ENCODE measurements at places on chromosomes 3 and 15.

- DNase-seq, result no peak
Observed at GRCh38 chr3:140995881-140996280, 54.2 kb downstream of the SLC25A36 start.

GRCh38 chr3:169667166-169668071 lies 3.9 kb upstream of the MECOM start:
- DNase-seq, result no peak

GRCh38 chr3:195468391-195468776 lies 25.6 kb upstream of the ACAP2 start:
- no peak for DNase-seq

DNA sequence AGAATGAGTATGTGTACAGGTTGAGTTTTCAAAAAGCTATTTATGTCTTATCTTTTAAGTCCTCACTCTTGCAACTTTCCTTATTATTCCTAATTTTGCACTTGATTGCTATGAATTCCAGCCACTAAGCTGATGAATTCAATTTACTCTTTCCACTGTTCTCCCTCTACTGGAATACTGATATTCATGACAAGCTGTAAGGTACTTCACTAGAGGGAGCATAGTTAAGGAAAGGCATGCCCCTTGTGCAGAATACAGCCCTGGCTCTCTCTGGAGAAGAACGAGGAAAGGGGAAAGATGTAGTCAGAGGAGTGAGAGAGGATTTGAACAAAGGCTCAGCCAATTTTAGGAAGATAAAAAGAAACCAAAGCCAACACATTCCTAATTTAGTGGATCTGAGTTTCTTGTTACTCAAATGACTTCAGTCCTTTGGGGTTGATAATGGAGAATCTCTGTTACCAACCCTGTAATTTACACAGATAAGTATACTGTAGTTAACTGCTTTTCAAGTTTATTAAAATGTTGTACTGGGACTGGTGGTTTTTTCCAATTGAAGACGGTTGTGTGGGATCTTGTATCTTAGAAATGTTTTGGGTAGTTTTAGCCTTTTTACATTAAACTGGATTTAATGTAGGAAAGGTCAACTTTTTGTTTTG lies 4.0 kb downstream of the SCAANT1 start:
- no peak for DNase-seq

DNA sequence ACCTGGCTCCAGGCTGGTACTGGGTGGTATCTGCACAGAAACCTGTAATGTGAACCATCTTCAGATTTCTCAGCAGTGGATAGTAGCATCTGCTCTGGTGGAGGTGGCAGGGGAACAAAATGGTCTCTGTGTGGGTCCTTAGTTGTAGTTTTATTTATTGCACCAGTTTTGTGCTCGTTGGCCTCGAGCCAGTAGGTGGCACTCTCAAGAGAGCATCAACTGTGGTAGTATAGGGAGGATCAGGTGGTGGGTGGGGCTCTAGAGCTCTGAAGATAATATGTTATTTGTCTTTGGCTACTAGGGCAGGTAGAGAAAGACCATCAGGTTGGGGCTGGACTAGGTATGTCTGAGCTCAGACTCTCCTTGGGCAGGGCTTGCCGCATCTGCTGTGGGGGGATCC lies 254.0 kb upstream of the GPR149 start:
- DNase-seq, result no peak
